ENCODE measurements at places on chromosomes 2 and 18.

DNA sequence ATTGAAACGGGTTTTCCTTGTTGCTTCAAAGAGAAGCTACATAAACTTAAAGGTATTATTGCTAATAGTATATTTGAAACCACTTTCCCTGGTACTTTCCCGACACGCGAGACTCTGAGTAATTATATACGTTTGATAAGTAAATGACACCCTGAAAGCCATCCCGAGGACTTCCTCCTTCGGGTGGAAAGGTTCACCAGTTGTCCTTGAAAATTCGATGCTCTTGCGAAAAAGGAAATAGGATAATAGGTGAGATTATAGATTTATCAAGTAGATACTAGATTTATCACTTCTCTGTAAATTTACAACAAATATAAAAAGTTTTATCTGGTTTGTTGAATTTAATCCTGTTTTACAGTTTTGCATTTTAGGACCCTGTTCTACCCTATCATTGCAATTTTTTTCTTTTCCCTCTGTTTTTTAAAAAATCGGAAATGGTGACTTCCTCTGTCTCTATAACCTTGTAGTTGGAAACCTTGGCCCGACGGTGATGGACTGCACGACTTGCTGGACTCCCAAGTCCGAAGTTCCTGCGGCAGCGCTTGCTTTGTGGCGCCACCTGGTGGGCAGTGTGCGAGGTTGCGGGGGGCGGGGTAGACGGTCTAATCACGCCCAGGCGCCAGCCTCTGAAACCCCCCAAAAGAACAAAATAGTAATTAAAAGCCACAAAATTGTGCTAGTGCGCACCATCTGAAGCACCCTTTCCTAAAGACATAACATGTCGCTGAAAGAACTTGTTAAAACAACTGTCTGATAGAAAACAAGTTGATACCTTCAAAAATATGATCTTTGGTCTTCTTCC, 972 bp upstream of the DLX2 start:
- peak; percentile 54 for DNase-seq

DNA sequence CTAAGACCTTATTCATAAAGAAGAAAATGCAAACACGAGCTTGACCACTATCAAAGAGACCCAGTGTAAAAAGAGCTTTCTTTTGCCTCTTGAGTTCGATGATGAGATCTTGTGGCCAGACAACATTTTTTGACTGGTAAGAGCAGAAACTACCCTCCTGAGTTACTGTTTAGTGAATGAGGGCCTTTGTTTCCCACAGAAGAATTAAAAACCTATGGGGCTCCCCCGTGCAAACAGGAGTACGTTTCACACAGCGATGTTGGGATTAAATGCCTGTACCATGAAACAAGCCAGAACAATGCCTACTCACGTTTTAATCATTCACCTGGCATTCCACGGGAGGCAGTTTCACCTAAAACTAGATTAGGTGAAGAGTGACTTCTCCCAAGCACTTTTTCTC, 36.0 kb downstream of the MYCN start:
- DNase-seq: no peak

- no peak for DNase-seq
Measured at GRCh38 chr2:221779614-221780067, 207.5 kb upstream of the EPHA4 start.

GRCh38 chr2:215460682-215461382, 25.0 kb upstream of the FN1 start:
- no peak for DNase-seq

DNA sequence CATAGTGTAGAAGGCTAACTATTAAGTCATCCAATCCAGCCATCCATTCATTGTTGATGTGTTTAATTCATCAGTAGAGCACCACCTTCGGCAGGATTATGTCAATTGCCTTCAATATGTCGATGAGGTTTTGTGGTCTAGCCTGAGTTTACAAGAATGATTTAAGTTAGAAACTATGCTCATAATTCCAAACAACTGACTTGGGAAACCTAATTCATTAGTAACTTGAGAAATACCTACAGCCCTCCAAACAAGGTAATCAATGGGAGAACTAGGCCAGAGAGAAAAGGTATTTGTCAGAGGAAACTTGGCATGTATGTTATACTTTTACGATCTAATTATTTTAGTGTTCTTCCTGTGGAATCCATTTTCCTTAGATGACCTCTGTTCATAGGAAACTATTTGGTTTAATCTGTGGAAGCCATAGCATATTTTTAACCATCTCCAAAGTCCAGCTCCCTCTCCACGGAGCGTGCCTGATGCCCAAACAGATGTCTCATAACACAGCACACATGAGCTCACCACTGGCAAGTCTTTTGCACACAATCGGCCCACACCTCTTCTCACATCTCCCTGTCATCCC, 148.5 kb downstream of the GFPT1 start:
- DNase-seq: no peak

GRCh38 chr2:1132328-1132969, 181.8 kb downstream of the SNTG2 start:
- no peak for DNase-seq
